ENCODE measurements at places on chromosomes 3 and 15.

DNA sequence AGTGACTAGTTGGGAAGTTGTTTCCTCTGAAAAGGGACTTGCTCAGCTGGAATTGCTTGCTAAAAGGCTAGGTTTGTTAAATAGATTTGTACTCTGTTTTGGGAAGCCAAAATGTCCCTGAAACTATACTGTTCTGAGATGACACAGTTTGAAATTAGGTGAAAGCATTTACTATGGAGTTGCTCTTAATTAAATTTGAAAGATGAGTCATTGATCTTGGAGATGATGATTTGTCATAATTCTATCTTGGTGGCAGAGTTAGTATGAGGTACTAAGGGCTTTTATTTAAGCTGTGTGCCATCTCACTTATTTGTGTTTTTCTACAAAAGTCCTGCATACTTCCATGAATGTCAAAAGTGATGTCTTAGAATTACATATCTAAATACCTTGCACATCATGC lies 320.9 kb downstream of the PTPRG start:
- no peak for DNase-seq

DNA sequence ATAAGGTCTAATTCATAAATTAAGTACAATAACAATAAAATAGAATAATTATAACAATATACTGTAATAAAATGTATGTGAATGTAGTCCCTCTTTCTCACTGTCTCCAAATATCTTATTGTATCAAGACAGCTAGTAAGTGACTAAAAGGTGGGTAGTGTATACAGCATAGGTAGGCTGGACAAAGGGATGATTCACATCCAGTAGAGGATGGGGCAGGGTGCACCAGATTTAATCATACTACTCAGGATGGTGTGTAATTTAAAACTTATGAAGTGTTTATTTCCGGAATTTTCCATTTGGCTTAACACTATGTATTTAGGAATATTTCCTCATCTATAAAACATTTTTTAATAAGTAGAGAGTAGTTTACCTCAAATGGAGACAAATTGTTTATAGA lies 876.1 kb upstream of the CADM2 start:
- DNase-seq: no peak

DNA sequence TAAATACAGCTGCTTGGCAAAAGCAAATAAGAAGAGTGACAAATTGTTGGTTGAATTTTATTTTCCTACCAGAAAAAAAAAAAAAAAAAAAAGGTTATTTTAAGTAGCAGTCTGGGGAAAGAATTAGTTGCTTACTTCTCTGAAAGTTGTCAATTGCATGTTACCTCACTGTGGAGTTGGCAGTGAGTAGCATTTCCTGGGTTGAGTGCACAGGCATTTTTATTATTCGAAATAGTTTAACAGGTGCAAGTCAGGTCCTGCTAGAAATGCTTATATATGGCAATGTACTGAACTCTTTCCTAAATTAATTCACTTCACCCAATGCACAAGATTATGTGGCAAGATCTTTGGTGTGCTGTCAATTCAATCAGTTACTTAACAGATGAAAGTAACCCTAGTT lies 680.6 kb downstream of the EPHA3 start:
- no peak for DNase-seq

DNA sequence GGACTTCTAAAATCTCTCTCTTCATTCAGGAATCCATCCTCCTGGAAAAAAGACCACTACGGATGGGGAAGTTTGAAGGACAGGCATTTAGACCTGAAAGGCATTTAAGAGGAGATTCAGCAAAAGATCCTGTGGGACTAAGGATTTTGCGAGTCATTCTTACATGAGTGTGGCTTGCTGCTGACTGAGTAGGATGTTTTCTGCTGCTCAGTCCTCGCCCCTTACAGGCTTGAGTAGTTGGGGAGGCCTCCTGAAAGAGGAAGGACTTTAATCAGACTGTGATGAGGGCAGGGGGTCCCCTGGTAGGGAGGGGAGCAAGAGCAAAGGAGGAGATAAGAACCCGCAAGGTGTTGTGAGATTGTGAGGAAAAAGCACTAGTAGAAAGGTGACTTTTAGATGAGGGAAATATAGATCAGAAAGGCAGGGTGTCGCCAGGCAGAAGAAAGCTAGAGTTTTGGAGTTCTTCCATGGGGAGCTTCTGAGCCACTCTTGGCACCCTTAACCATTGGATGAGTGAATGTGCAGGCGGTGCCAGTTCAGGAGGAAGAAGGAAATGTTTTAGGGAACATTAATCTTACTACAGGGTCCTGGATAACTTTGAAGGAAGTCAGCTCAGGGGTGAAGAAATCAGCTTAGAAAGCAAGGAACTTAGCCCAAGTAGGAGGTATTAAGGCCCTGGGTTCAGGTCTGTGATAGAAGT lies 171.1 kb downstream of the RORA start:
- DNase-seq: no peak

GRCh38 chr15:101264911-101265641 lies 12.2 kb downstream of the SELENOS start:
- no peak for DNase-seq

DNA sequence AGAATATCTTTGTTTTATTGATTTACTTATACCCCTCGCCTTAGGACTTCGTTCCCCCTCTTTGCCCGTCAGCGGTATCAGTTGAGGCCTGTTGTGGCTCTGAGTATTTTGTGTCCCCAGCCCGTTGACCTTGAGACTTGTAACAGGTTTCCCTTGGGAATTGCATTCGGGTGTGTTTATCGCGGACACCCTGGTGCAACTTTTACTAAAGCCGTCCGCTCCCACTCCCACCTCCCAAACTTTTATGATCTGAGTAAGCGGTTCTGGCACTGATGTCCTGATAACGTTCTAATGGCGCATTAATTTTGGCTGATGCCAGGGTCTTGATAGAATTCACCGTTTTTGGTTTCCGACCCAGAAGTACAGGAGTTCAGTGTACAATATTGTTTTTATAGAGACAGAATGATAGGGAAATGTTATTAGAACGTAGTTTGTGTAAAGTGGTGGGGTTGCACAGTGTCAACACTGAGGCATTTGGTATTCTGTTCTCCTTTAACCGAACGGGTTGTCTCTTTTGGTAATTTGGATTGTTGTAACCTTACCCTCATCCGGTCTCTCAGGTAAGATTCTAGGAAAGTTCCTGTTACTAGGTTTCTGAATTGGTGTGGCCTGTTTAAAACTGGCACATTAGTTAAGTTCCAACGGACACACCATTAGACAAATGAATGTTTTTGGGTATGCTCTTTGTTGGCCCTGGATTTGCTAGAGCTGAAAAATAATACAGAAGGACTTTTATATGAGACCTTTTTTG lies 47.8 kb downstream of the OIP5 start:
- no peak for DNase-seq
